ENCODE measurements at places on chromosomes 3 and 15.

- DNase-seq: no peak
Measured at GRCh38 chr3:118765636-118766305, 268.9 kb downstream of the IGSF11 start.

DNA sequence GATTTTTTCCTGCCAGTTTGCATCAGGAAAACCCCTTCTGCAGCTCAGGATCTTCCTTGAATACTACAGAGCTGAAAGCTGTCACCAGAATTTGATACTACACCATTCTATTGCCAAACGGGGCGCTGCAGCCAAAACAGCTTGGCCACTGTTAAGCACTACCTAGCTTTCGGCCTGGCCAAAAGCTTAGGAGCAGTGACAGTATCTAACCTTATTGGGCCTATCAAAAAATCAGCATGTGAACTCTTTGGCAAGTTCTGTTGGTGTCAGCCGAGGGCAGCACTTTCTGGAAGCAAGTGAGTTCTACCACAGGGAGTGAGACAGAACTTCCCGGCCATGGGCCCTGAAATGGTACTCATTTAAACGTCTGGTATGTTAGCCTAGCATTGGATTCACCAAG, 16.1 kb upstream of the GYG1 start:
- DNase-seq: no peak

- DNase-seq: no peak
Measured at GRCh38 chr3:195104340-195104739, 166.6 kb downstream of the XXYLT1 start.

DNA sequence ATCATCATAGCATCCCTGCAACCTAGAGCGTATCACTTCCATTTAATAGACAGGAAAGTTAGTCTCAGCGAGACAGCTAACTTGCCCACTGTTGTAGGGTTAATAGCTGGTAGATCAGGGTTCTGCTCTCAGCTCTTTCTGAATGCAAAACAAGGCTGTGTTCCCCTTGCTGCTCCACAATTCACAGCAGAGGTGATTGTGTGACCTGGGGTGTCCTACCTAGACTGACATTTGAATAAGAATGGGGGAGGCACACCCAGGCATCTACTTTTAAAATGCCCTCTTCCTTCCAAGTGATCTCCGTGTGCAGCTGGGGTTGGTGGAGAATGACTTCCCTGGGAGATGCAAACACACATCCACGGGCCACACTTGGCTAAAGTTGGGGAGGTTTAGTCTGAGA, 43.0 kb upstream of the CACNA2D3 start:
- no peak for DNase-seq

DNA sequence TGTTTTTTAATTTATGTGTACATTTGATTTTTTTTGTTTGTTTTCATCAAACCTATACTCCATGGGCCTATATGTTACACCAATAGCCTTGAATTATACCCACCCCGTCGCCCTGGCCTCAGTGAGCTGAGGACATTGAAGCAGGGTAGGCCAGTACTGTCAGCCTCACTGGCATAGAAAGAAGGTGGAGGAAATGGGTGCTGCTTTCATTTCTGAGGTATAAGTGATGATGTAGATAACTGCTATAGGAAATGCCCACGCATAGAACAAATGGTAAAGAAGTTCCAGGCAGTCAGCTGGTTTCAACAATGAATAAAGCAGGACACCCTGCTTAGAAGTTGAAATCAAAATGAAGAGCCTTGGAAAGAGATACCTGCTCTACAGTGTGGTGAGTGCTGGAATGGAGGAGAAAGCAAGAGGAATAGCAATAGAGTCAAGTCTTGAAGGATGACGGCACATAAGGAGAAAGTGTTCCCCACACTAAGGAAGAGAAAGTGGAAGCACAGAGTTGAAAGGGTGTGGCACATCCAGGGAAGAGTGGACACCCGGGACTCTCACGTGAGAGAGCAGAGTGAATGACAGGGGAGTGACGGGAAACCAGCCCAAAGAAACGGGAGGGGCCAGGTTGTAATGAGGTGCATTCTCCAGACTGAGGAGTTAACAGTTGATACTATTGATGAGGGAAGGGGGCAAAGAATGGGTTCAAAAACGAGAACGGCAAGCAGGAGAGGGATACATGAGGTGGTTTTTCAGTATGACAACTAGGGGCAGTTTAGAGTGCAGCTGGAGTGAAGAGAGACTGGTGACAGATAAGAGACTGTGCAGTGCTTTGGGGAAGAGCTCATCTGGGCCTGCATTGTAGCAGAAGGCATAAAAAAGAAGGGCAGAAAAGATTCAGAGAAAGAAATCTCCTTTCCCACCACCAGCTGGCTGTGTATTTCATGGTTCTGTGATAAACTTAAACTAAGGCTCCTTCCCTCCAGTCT, 70.5 kb downstream of the KLHL25 start:
- no peak for DNase-seq

- no peak for DNase-seq
Measured at GRCh38 chr3:141115789-141116541, 64.8 kb downstream of the SPSB4 start.

GRCh38 chr3:140706360-140706759, 28.5 kb downstream of the TRIM42 start:
- no peak for DNase-seq

DNA sequence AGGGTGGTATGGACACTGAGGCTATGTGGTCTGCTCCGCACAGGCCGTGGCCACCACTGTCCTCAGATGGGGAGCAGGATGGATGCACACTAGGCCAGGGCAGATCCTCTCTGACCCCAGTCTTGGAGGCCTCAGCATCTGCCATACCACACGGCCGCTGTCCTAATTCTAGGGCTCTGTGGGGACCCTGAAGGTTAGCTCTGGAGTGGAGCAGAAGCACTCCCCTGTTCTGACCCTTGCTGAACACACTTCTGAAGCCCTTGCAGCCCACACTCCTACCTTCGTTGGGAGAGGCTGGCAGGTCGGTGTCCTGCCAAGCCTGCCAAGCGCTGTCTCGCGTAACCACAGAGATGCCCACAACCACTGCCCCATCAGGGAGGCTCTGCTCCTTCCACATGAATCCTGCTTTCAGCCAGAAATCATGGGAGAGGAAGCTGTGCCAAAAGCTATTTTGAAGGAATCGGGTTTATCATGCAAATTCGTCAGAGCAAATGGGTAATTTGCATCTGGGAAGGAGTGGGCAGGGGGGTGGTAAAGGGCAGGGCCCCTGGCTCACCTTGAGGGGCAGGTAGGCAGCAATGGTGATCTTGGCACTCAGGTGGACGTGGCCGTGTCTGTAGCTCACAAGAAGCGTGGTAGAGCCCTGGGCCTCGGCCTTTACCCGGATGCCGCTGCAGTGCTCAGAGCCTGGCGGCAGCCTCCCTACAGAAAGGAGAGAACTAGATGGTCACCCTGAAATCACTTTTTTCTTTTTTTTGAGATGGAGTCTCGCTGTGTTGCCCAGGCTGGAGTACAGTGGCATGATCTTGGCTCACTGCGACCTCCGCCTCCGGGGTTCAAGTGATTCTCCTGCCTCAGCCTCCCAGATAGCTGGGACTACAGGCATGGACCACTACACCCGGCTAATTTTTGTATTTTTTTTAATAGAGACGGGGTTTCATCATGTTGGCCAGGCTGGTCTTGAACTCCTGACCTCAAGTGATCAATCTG, 54.4 kb downstream of the NUP210 start:
- DNase-seq: no peak

Measured in GF-D8 (cell line).